ENCODE measurements at places on chromosomes 1 and 21.

- peak; percentile 89 for DNase-seq
These were observed at the start of gene DMBX1 for GRCh38 chr1:46489638-46490405. DMBX1 (plus strand) TSS chr1:46489836; CDS start chr1:46507011, 17,175 bp downstream.

DNA sequence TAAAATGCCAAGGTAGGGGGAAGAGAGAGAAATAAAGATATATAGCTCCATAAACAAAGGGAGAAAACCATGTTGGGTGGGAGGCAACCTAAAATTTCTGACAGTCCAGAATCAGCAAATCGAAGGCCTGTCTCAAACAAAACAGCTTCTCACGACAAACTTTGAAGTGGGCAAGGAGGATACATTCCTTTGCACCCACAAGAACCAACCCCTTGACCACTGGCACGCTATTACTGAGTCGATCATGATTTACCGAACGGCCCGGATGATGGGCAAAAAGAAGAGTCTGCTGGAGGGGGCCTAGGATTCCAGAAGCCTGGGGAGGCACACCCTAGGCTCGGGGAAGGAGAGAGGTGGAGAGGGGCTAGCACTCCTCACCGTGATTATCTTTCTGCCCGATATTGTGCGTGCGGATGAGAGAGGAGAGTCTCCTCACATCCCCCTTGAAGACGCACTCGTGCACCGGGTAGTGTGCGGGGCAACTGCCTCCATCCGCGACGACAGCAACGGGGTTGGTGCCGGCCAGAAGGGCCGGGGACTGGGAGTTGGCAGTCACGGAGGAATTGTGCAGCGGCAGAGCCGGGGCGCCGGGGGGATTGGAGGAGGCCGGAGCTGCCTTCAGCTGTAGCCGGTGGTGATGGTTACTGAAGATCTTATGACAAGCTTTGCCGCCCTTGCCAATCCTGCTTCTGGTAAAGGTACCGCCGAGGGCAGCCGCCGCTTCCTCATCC lies 756 bp downstream of the ANKRD13C start:
- peak; percentile 74 for DNase-seq

DNA sequence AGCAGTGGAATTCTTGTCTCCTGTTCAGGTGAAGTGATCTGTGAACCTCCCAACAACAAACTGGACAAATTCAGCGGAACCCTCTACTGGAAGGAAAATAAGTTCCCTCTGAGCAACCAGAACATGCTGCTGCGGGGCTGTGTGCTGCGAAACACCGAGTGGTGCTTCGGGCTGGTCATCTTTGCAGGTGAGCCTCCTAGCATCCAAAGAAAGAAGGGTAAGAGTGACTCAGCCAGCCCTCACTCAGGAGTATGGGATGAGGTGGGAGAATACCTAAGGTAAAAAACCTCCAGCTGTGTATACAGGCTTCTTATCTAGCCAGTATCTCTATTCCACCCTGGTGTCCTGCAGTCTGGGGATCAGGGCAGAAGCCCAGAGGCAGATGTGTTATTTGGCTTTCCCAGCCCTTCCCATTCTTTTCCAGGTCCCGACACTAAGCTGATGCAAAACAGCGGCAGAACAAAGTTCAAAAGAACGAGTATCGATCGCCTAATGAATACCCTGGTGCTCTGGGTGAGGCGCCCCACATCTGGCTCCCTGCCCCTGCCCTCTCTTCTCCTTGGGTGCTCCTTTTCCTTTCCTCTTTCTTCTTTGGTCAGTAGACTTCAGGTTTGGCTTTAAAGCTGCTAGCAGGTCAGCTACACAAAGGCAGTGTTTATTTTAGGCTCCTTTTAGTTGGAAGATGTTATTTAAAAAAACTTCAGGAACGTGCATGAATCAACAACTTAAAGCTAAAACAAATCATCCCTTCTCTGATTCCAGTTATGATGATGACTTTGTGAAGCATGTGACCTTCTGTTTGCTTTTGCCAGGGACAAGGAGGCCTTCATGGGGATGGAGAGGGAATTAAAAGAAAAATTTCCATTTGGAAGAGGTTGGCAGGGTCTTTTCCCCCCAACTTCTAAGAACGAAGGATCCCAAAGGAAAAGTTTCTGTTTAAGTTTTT lies 9.0 kb downstream of the ATP8B2 start:
- DNase-seq = no peak

DNA sequence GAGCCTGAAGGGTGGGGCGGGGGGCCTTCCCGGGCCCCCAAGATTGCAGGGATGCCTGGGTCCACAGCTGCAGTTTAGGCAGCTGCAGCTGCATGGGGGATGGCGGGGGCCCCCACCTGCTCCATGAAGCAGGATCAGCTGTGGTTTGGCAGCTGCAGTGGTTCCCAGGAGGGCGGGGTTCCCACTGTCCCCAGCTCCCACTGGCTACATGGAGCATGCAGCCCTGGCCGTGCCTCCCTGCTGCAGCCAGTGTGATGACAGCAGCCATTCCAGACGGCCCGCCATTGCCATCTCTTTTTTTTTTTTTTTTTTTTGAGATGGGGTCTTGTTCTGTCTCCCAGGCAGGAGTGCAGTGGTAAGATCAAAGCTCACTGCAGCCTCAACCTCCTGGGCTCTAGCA lies 992 bp upstream of the C1QA start:
- DNase-seq = no peak

DNA sequence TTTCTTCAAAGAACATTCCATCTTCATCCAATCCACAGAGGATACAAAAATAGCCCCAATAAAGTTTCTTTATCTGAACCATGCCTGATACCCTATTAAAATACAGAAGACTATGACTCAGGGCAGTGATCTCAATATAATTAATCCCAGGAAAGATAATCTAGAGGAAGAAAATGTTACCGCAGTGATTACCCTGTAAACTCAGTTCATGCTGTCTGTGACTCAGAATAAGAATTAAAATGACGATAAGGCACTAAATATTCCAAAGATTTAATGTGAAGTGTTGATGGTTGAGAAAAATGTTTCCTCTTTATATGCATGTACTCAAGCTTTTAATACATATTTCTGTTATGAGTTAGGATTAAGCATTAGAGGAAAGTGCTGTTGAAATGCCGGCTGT lies 88.6 kb upstream of the LYPLAL1 start:
- DNase-seq = peak; percentile 45
